NCI-H524 treated with DMSO at 0.1 percent for 48 hours (cell line): ENCODE measurements at places on chromosomes 3 and 15.

DNA sequence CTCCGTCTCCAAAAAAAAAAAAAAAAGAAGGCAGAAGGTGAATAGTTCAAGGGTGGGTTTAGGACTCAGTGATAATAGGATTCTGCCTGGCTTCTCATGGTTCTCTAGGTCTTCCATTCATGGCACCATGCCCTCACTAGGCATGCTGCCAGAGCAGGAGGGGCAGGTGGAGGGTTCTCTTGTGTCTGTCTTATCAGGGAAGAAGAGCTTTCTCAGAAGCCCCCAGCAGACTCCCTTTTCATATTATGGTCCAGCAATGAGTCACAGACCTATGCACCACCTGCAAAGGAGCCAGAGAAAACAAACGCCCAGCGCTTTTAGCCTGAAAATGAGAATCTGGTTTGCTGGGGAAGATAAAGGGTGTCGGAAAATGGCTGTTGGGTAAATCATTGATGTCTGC lies 3.0 kb downstream of the CCR2 start:
- DNase-seq = no peak

GRCh38 chr3:167033866-167034265 lies 346.2 kb downstream of the ZBBX start:
- DNase-seq = no peak

DNA sequence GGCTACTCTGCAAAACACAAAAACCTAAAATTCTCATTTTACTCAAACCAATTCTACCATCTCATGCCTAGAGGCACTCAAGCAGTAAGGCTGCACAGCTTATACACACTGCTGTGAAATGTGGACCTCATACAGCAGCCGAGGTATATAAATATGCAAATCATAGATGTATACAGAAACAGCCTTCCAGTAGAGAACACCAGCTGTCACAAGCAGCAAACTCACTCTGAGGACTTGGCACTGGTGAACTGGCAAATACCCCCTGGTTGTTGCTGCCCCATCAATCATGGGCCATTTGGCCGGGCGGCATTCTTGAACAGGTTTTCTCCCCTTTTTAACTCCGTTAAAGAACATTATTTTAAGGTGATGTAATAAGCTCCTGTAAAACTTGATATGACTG lies 378.0 kb downstream of the LSAMP start:
- DNase-seq = peak; percentile 47

DNA sequence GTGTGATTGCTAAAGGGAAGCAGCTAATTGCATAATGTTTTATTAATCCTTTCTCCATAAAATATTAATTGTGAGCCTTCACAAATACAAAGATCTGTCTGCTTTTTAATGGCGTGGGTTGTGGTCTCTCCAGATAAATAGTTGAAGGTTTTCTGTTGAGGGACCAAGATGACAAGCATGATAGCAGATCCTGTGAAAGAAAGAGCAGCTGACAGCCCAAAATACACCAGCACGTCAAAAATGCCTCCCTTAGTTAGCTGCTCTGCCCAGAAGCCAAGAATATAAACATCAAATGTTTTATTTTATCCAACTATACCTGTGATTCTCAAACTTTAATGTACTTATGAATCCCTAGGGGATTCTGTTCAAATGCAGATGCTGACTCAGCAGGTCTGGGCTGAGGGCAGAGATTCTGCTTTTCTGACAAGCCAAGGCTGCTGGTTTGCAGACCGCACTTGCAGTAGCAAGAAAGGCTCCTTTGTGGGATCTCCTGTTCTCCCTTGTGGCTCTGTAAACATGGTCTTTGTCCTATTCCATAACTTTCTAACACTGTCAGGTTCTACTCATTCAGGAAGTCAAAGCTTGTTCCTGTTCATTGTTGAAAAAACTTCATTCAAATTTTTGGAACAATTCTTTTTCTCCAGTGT lies 119.1 kb upstream of the SLC25A36 start:
- DNase-seq = no peak
